ENCODE measurements at places on chromosomes 4 and X.

DNA sequence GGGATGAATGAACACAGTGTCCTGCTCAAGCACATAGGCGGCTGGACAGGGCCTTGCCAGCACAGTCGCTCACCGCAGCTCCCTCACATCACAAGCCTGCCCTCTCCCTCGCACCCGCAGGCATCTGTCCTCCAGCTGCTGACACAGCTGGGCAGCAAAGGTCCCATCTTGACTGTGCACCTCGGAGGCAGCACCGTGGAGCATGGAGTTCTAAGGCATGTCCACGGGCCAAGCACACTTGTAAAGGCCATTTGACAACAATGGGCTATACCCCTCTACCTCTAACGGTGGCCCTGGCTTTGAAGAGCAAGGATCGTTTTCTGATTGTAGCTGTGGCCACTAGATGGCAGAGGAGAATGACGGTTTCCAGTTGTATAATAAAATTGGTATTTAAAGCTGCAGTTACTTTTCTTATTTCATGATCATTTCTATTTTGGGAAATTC is 53.8 kb downstream of the APLN start:
- DNase-seq, result no peak

DNA sequence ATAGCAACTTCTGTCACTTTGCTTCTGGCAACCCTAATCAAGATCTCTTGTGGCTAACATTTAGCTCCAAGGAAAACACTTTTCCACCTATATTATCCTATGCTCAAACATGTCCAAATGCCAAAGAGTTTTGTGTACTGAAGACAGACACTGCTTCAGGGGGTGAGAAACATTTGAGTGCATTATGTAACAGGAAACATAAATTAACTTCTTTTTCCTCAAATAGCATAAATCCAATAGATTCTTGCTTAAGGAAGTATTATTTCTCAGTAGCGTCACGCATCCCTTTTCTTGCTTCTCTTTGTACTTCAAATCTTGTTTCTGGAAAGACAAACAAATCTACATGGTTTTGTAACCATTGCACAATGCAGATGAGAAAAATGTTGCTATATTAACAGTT is 839.1 kb downstream of the GLUD2 start:
- no peak for DNase-seq

- DNase-seq, result no peak
Observed at GRCh38 chr4:140754918-140755773, 1.0 kb downstream of the TBC1D9 start.

- no peak for DNase-seq
Observed at GRCh38 chrX:13599491-13599890, 30.1 kb downstream of the EGFL6 start.

- no peak for DNase-seq
Observed at GRCh38 chrX:139222511-139223200, 307.9 kb upstream of the F9 start.

DNA sequence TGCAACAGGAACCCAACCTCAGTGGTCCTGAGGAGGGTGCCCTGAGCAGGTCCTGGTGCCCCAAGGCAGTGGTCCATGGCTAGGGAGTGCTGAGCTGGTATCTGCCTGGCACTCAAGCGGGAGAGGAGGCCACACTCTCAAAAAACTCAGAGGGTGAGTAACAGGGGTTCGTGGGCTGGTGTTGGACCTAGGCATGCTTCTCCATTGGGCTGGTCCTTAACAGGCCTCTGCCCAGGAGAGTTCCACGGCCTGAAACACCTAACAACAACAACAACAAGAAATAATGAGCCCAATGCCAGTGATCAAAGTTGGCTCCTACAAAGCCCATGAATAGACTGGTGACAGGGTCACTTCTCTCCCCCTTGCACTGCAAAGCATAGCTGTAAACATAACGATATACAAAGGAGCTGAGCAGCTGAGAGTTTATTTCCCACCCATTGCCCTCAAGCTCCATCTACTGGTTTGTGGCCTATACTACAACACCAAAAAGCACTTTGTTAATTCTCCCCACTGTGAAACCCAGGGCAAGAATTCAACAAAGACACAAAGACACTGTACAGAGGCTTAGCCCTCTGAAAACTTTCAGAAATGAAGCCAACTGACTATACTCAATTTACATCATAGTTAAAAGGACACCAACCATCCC is 736.1 kb upstream of the ADGRL3 start:
- DNase-seq, result no peak

GRCh38 chrX:99248180-99248579 is 1161.9 kb downstream of the PCDH19 start:
- DNase-seq, result no peak

- no peak for DNase-seq
Observed at GRCh38 chrX:43718546-43718945, 62.4 kb downstream of the MAOA start.

DNA sequence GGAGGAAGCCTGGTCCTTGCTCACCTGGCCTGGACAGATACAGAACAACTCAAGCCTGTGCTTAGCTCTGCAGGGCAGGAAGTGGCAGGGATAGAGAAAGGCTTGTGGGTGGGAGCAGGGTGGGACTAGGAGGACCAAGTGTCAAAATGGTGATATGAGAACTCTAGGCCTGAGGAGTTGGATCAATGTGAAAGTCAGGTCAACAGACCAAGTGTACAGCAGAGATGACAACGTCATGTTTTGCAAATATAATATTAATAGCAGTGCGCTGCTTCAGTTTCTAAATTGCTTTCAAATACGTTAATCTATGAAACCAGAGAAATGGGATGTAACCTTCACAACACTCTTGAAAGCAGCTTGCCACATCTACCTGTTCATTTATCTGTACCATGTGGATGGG is 114.2 kb upstream of the MAP3K15 start:
- no peak for DNase-seq

- no peak for DNase-seq
Observed at GRCh38 chr4:906339-907102, 25.6 kb downstream of the GAK start.

- no peak for DNase-seq
Observed at GRCh38 chr4:25753239-25753638, 97.6 kb downstream of the SLC34A2 start.

GRCh38 chr4:109079201-109079600 is 223.3 kb downstream of the COL25A1 start:
- DNase-seq, result no peak

DNA sequence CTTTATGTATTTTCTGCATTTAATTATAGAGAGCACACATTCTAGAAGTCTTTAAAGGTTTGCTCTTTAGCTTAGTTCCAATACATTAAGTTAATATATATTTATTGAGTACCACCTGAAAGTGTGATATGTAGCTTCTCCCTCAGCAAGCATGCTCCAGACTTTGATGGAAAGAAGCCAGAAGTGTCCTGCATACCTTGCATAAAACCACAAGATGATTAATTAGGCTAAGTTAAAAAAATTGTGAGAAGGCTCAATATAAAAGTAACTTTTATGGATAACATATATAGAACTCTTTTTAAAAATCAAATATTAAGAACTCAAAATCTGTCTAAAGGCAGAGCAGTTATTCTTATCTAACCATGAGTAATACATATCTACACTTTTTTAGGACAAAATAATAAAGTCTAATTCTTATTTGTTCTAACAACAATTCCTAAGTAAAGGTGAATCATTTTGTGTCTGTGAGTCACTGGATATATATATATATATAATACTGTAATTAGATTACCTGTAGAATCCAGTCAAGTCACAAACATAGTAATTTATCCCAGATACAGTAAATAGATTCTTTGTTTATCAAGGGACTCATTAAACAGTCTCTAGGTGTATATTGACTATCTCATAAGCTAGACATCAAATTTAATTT is 51.2 kb downstream of the INTS12 start:
- DNase-seq, result no peak

DNA sequence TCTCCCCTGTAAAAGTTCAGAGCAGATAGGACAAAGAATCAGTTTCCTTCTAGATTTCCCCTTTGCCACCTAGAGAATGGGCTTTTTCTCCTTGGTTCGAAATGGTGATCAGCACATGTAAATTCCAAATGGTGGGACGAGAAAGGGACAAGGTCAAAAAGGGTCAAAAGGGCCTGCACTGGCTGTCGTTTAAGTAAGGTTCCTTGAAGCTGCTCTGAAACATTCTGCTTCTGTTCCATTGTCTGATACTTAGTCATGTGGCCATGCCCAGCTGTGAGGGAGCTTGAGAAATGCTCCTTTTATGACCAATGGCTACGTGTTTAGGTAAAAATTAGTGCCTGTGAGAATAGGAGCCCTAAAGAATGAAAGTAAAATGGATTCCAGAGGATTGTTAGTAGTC is 165.9 kb upstream of the CENPE start:
- no peak for DNase-seq

GRCh38 chr4:123364906-123365305 is 31.7 kb upstream of the SPRY1 start:
- no peak for DNase-seq

- DNase-seq, result no peak
Observed at GRCh38 chr4:186771624-186772023, 48.0 kb upstream of the FAT1 start.

GRCh38 chrX:21933077-21933476 is 7.4 kb upstream of the SMS start:
- no peak for DNase-seq

GRCh38 chr4:152894673-152895072 is 41.5 kb upstream of the FHDC1 start:
- DNase-seq, result no peak

GRCh38 chr4:182764137-182764536 is 153.0 kb downstream of the DCTD start:
- no peak for DNase-seq

DNA sequence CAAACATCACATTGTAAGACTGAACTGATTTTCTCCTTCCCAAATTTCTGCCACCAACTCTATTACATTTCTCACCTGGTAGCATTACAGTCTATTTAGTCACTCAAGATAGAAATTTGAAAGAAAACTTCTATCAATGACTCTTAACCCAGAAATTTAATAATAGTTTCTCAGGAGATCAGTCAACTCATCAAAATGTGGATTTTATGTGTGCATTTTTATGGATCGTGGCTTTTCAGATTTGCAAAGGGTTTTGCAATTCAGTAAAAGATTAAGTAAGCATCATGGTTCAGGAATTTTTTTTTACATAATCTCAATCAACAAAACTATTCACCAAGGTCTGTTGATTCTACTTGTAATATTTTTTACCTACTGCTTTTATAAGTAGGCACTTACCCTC is 111.1 kb downstream of the CFAP299 start:
- no peak for DNase-seq

DNA sequence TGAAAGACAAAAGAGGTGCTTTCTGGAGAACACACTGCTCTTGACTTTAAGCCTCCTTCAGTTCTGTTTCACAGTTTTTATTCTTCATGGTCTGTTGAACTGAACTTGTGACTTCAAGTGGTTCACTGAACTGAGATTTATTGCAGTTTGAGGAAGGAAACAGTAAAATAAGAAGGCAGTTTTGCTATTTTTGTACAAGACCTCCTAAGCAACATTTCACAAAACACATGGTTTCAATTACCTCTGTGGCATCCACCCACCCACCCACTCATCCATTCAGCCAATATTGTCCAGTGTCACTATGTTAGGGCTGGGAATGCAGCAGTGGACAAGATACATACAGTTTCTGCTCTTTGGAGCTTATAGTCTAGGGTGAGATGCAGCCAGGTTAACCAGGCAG is 131.3 kb downstream of the IL1RAPL2 start:
- DNase-seq, result no peak

- no peak for DNase-seq
Observed at GRCh38 chr4:177480795-177481194, 38.6 kb upstream of the AGA start.

DNA sequence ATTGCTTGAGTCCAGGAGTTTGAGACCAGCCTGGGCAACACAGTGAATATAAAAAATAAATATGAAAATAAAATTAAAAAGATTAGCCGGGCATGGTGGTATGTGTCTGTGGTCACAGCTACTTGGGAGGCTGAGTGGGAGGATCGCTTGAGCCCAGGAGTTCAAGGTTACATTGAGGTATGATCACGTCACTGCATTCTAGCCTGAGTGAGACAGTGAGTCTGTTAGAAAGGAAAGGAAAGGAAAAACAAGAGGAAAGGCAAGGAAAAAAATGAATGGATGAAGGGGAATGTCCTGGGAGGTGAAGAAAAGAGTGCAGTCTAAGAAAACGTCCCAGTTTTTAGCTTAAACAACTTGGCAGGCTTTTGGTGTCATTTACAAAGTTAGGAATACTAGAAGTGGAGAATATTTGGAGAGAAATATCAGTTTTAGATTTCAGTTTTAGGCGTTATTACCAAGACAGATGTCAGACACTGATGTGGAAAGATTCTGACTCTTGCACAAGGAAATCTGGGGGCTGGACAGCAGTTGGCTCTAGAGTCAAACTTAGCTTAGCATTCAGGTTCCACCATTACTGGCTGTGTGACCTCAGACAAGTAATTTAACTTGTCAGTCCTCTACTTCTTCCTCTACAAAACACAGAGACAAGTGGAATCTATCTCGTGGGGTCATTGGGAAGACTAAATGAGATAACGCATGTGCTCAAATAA is 139.0 kb downstream of the TSPAN5 start:
- no peak for DNase-seq

DNA sequence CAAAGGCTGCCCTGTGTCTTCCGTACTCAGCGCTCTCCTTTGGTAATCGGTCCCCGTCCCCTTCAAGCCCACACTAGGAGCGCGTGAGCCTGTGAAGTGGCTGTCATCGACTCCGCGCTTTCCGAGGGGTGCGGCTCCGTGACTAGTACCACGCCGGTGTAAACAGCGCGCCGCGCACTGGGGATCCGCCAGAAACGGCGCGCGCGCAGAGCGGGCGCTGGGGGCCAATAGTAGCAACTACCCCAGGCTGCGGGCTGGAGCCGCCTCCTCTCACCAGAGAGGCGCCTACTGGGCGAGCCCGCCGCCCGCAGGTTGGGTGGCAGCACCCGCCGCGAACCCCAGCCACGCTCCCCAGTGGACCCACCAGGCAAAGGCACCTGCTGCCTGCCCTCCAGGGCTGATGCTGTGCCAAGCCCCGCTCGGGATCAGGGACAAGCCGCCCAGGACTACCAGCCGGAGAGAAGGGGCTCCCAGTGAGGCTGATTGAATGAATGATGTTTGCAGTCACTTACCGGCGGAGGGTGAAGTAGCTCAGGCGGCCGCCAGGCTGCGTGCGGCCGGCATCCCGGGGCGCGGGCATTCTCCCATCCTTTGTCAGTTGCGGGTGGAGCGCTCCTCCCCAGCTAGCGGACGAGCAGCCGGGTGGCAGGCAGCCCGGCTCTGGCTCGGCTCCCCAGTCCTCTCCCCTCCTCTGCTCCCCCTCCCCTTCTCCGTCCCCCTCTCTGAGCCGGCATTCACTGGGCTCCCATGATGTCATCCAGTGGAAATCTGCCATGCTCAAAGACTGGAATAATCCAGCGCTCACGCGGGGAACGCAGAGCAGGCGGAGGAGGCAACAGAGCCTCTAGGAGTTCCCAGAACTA is 370.3 kb upstream of the SMIM31 start:
- peak; percentile 1 for DNase-seq

- DNase-seq, result peak; percentile 28
Observed at GRCh38 chr4:25860586-25861279, 2.1 kb downstream of the SEL1L3 start.

GRCh38 chr4:140681201-140681600 is 75.0 kb downstream of the TBC1D9 start:
- DNase-seq, result no peak

GRCh38 chr4:101944649-101945048 is 154.1 kb downstream of the BANK1 start:
- DNase-seq, result no peak

All from activated naive CD8-positive, alpha-beta T cell treated with anti-CD3 and anti-CD28 coated beads, Interleukin-2, amount 50 U/mL, for 24 hours (primary cell).